Hematopoietic multipotent progenitor cell treated with erythropoietin and hydrocortisone succinate and interleukin-3 and kit ligand, for 4 days (in vitro differentiated cells): ENCODE measurements at places on chromosomes 3 and 15.

GRCh38 chr3:193686665-193687483 lies 93.9 kb downstream of the OPA1 start:
- DNase-seq: peak; percentile 28

GRCh38 chr15:32869776-32870175 lies 152.0 kb downstream of the GREM1 start:
- DNase-seq: peak; percentile 20

DNA sequence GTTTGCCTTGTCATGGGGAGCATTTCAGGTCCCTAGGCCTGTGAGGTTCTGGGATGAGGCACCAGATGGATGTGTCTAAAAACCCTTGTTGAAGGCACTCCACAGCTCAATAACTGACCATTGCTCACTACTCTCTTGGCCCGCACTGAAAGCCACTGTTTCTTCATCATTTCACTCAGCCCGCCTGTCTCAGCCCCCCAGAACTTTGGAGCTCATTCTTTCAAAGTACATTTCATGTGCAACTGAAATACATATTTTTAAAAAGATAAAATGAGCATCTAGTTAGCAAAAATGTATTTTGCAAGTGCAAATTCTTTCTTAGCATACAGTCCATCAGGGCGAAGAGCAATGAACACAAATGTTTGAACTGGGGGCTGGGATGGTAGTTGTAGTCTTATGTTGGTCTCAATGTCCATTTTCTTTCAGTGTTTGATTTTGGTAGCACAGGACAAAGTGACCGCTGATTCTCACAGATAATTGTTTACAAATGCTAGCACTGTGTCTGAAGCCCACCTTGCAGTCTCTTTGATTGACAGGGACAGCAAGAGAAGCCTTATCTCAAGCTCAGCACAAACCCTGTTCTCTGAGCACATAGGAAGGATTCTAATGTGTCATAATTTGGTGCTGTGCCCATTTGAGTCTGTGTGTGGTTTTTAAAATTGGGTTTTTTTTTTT lies 19.6 kb downstream of the HEMK1 start:
- DNase-seq: peak; percentile 88

DNA sequence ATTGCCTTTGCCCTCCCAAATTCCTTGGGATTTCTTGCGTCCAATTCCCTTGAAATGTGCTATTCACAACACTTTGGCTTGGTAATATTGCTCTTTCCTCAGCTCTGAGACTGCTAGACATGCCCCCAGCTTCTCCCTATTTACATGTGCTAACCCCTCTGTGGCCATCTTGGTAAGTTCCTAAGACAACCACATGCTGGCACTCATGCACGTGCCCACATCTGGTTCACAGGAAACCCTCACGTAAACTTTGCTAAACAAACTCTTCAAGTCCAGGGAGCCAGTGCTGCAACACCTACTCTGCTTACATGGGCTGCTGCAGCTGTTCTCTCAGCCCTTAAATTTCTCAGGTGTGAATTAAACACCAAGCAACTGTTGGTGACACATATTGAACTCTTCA lies 121.8 kb downstream of the ADAMTSL3 start:
- DNase-seq: peak; percentile 1

- DNase-seq: peak; percentile 38
Measured at GRCh38 chr3:17088602-17089313, 204.0 kb downstream of the PLCL2 start.

DNA sequence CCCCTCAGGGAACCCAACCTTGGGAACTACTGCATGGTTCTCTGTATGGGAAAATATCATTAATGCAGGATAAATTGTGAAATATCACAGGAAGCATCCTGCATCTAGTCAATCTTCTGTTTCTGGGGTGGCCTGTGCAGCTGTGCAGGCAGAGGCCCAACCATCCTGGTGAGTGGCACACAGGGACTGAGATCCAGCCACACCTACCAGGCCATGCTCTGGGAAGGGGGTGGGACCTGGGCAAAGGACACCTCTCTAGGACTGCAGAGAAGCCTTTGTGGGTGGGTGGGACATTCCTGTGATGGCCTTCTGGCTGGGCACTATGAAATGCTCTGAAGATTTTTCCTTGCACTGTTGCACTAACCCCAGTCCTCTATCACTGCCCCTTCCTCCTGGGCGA lies 26.8 kb downstream of the CCRL2 start:
- DNase-seq: no peak

DNA sequence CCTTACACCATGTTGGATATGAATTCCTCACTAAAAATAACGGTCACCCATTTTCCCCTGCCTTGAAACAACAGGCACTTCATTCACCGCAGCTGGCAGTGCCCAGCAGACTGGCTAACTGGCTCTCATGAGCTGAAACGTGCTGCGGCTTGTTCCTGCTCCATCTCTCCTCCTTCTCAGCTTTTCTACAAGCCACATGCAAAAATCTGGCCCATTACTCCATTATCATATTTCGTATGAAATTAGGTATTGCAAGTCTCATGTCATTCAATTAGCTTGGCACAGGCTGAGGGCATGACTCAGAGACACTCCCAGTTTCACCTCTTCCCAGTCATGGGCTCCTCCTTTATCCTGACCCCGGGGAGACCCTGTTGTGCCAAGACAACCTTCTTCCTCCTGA lies 60.0 kb downstream of the MAGEF1 start:
- no peak for DNase-seq

DNA sequence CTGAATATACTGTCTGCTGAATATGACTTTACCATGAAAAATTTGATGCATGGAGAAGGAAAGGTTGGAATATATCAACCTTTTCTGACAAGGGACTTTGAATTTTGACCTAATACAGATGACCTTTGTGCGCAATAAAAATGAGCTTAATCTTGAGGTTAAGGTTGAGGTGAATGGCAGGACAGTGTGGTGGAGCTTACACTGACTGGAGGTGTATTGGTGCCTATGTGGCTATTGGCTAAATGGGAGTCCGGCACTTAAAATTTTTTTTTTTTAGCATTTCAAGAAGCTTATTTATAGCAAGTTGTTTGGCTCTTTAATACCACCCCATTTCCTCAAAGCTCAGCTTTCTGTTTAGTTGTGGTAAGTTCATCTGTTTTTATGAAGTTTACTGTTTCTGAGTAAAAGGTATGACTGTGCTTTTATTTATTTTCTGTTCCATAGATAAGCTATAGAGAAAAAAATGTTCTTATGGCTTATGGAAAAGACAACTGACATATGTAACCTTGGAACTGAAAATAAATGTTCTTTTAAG lies 15.2 kb downstream of the CDIN1 start:
- no peak for DNase-seq

GRCh38 chr3:78420611-78421010 lies 1347.2 kb downstream of the ROBO1 start:
- DNase-seq: no peak

GRCh38 chr3:131550562-131551465 lies 48.0 kb upstream of the MRPL3 start:
- DNase-seq: no peak

GRCh38 chr15:68445351-68445750 lies 13.4 kb upstream of the ITGA11 start:
- no peak for DNase-seq

- DNase-seq: no peak
Measured at GRCh38 chr15:66429117-66429516, 42.4 kb downstream of the MAP2K1 start.
